ENCODE measurements at places on chromosomes 13 and 19.

DNA sequence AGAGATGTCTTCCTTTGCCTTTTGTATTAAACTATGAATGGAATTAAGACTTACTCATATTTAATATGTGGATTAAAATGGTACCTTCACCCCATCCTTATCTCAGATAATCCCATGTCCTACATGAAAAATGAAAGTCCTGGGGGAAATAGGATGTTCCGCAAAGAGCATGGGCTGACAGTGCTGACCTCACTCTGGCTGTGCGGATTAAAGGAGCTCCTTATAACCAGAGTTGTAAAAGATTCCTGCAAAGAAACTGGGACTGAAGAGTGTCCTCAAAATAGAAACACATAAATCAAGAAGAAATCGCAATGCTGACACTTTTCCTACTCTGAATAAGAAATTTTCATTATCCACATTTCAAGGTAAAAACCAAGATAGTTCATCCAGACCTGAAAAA lies 384.5 kb downstream of the LIG4 start:
- no peak for DNase-seq

DNA sequence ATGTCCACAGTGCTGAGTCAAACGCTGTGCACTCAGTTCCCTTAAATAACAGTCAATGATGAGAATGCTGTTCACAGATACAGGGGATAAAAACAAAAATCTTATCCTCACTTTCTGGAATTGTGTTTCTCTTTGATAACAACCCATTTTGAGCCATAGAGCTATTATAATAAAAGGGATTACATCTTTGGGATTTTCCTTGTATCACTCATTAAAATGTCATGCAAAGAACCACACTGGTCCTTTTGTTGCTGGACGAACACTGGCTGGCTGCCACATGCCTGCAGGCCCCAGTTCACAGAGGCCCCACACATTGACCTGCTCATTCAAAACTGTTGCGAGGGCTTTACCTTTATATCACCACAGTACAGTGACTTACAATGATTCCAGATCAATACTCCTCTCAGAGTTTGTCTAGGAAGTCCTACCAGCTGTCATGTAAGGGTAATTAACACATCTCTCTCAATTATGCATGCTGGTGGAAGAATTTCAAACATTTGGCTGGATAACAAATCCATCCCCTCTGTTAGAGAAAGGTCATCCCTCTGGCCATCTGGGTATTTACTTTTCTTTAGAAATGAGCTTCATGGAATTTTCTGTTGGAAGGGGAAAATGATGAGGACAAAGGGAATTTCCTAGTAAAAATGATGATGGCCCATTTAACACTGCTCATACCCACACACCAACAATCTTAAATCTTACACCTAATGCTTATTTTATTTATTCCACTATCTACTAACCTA lies 85.9 kb downstream of the MBNL2 start:
- DNase-seq, result peak; percentile 63

- no peak for DNase-seq
Observed at GRCh38 chr19:43639519-43640423, at the start of gene CADM4. TSS of gene CADM4 (minus strand) at chr19:43639850. CDS start at chr19:43639790, 60 bp downstream.

GRCh38 chr19:13505164-13505695 lies 1.0 kb downstream of the CACNA1A start:
- DNase-seq, result no peak

GRCh38 chr13:95636853-95637252 lies 7.7 kb downstream of the DZIP1 start:
- no peak for DNase-seq

DNA sequence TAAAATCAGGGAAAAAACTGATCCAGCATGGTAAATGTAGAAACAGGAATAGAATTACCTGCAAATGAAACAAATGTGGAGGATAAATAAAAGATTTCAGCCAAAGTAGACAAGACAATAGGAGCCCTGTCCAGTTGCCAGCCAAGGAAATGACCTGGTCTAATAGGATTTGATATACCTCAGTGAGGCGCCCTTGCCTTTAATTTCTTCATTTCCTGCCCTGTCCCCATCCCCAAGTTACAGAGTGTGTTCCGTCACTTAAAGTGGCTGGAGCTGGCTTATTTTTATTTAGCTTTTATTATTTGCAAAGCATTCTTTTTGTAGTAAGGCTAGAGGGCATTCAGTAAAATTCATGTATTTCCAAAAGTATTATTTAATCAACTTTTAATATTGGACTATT lies 1022.0 kb downstream of the EFNB2 start:
- no peak for DNase-seq

DNA sequence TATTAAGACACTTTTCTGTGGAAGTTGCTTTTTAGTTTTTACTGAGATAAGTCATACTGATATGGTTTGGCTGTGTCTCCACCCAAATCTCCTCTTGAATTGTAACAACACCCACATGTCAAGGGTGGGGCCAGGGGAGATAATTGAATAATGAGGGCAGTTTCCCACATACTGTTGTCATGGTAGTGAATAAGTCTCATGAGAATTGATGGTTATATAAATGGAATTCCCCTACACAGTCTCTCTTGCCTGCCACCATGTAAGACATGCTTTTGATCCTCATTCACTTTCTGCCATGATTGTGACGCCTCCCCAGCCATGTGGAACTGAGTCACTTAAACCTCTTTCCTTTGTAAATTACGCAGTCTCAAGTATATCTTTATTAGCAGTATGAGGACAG lies 1340.4 kb downstream of the SLITRK5 start:
- DNase-seq, result no peak

GRCh38 chr13:31052478-31052877 lies 109.2 kb downstream of the HSPH1 start:
- DNase-seq, result no peak

DNA sequence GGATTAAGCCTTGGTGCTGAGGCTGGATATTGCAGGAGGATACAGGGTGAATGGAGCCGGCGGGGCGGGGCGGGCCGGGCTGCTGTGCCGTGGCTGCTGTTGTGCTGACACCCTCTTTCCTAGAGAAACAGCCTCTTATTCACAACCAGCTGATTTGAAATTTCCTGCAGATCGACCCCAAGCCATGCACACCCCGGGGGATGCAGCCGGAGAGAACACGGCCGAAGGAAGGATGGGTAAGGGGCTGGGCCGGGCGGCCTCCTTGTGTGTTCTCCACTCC lies 11.1 kb downstream of the DAZAP1 start:
- no peak for DNase-seq

- DNase-seq, result no peak
Observed at GRCh38 chr13:47372751-47373150, 475.9 kb upstream of the HTR2A start.

GRCh38 chr19:45462174-45462573 lies 5.6 kb upstream of the FOSB start:
- DNase-seq, result no peak

- no peak for DNase-seq
Observed at GRCh38 chr19:52946322-52947310, 16.1 kb downstream of the ZNF816 start.

DNA sequence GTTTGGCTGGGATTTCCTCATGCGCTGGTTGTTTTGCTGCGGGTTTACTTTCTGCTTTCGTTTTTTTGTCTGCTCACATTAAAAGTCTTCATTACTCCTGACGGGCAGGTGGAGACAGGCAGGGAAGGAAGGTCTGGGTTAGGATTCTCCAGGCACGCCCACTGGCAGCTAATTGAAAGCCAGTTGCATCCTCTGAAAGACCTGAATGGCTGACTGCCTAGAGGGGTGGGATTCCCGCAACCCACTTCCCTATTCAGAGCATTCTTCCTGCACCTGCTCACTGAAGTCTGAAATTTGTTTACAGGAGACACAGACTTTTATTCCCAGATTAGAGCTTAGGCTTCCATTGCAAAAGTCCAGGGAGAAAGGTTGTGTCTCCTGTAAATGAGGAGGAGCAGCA lies 172.0 kb downstream of the UQCRFS1 start:
- no peak for DNase-seq

DNA sequence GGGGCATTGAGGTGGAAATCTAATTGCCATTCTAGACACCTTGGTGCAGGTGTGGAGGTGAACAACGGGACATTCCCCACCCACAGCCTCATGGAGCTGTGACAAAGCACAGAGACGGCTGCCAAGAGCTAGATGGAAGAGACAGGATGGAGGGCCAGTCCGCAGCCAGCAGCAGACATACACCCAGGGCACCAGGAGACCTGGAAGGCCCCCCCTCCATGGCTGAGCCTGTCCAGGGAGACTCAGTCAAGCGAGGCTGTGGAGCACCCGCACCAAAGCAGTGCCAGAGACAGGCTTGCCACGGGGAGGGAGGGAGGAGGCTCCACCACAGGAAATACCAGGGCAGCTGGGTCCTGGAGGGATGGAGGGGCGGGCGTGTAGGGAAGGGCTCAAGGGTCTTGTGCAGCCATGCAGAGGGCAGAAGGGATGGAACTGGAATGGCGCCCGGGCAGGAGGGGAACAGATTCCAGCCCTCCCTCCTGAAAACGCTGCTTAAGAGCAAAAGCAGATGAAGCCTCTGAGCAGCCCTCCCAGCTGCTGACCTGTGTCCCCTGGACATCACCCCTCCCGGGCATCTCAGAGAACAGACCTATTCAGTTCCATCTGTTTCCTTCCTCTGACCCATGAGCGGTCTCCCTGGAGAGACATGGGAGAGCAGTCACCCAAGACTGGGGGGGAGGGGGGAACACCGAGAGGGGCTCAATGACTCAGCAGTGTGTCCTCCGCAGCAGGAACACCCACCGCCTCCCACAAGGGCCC lies 14.4 kb downstream of the EPS15L1 start:
- DNase-seq, result peak; percentile 77

- DNase-seq, result no peak
Observed at GRCh38 chr13:50549221-50549942, 294.1 kb downstream of the DLEU7 start.

DNA sequence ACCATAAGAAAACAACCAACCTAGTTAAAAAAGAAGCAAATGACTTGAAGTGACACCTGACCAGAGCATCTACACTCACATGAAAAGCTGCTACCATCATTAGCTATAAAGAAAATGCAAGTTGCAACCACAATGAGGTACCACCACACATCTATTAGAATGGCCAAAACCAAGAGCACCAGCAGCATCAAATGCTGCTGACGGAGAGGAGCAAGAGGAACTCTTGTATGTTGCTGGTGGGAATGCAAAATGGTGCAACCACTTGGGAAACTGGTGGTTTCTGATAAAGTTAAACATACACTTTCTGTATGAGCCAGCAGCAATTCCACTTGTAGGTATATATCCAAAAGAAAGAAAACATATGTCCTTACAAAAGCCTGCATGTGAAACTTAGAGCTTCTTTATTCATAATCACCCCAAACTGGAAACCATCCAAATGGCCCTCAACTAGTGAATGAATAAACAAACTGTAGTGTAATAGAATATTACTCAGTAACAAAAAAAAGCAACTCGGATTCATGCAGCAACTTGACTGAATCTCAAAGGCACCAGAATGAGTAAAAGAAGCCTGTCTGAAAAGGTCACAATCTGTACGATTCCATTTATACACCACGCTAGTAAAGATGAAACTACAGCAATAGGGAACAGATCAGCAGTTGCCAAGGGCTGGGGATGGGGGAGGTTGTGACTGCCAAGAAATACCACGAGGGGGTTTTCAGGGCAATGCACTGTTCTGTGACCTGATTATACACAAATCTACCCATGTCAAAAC lies 60.9 kb upstream of the RANBP3 start:
- DNase-seq, result no peak

GRCh38 chr13:31860002-31860401 lies 120.7 kb downstream of the RXFP2 start:
- DNase-seq, result no peak

- DNase-seq, result peak; percentile 94
Observed at GRCh38 chr19:58305065-58305931, at the start of gene ERVK3-1. TSS of gene ERVK3-1 (plus strand) at chr19:58305377. CDS start at chr19:58312169, 6,792 bp downstream.

- DNase-seq, result no peak
Observed at GRCh38 chr13:72852207-72852606, 70.3 kb downstream of the PIBF1 start.

GRCh38 chr13:100957741-100958140 lies 283.1 kb upstream of the TMTC4 start:
- DNase-seq, result no peak

DNA sequence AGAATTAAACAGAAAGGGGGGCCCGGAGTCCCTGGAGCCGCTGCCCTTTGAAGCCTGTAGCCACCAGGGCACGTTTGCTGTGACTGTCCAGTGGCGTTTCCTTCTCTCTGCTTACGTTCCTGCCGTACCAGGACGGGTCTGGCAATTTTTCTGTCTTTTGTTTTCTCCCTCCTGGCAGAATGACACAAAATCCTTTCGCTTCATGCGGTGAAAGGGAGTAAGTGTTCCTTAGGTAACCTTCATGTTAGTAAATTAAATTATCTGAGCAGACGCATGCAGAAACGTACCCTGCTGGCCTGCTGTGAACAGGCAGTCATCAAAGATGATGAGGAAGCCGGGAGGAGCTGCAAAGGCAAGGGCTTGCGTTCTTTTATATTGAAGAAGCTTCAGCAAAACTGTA lies 299.3 kb upstream of the ARGLU1 start:
- DNase-seq, result peak; percentile 1

DNA sequence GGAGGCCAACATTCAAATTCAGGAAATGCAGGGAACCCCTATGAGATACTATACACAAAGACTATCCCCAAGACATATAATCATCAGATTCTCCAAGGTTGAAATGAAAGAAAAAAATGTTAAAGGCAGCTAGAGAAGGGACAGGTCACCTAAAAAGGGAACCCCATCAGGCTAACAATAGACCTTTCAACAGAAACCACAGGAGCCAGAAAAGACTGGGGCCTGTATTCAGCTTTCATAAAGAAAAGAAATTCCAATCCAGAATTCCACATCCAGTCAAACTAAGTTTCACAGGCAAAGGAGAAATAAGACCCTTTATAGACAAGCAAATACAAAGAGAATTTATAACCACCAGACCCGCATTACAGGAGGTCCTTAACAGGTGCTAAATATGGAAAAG lies 1703.6 kb upstream of the PRR20A start:
- no peak for DNase-seq

- no peak for DNase-seq
Observed at GRCh38 chr19:55546011-55546410, 668 bp upstream of the SBK3 start.

DNA sequence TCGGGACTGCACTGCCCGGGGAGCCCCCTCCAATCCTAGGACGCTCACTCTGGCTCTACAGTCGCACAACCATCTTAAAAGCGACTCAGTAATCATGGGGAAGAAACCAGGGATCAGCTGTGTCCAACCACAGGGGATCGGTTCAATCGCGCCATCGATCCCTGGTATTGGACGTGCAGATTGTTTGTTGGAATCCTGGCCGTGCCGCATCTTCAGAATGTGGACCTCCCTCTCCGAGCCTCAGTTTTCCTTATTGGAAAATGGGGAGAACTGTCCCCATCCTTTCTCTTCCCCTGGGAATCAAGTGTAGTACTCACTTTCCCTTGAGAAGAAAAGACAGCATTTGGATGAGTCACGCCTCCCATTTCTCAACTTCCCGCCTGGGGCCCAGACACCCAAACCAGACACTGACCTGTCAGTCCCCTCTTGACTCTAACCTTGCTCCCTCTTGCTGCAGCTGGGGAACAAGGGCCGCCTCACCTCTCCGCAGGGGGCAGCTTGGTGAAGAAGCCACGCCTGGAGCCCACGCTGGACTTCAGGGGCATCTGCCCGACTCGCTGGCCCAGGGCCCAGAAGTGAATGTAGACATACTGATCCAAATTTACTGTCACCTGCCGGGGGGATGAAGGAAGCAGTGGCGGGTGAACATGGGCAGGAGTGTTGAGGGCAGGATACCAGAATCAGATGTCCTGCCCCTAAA lies 17.6 kb downstream of the EMP3 start:
- peak; percentile 48 for DNase-seq

GRCh38 chr19:308471-309205 lies 17.4 kb upstream of the PLPP2 start:
- no peak for DNase-seq
